ENCODE measurements at places on chromosomes 4 and X.

- DNase-seq = no peak
Measured at GRCh38 chr4:150164956-150165629, 86.8 kb downstream of the DCLK2 start.

GRCh38 chr4:137510557-137511265, 21.6 kb downstream of the PCDH18 start:
- peak; percentile 99 for DNase-seq

DNA sequence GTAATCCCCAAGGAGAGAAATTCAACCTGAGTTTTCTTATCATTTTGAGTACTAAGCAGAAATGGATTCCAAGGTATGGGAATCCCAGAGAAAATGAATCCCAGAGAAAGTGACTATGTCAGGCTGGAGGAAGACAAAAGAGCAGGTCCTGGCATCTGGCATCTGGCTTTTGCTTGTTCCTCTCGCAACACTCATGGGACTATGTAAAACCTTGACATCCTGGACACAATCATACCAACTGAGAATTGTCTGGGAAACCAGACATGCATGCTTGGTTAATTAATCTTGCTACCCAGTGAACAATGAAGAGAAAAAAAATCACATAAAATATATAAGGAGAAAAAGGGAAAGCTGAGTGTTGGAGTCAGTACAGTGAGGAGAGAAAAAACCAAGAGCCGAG, 12.9 kb downstream of the DCAF8L1 start:
- DNase-seq = no peak

DNA sequence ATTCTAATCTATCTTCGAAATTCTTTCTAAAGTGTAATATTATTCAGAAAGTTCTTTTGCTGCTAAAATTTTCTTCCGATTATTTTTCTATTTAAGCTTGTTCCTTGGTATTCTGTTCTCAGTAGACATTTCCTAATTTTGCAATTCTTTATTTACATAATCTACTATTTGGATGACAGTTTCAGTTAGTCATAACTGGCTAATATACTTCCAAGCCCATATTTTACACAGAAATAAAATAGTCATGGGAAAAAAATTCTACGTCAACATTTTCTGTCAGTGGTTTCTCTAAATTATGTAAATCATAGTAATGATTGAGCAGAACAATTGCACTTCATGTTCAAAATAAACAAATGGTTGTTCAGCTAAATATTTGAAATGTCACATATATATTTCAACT, 178.0 kb upstream of the ANKRD50 start:
- peak; percentile 55 for DNase-seq

- DNase-seq = no peak
Measured at GRCh38 chr4:87910795-87911194, 64.7 kb upstream of the SPP1 start.

DNA sequence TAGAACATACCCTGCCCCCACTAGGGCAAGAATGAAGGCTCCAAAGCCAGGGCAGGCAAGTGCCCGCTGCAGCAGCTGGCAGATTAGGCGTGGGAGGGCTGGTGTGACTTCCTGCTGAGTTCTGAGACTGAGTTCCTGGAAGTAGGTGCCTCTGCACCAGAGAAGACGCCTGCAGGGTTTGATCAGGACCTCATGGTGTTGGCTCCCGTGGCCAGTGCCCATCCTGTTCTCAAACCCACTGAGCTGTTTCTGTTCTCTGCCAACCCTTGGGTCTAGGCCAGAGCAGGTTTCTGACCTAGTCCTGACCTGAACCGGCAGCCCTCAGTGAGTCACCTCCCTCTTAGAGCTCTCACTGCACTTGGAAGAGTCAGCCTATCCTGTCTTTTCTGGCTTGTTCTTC, 220.7 kb downstream of the HS6ST2 start:
- DNase-seq = no peak

DNA sequence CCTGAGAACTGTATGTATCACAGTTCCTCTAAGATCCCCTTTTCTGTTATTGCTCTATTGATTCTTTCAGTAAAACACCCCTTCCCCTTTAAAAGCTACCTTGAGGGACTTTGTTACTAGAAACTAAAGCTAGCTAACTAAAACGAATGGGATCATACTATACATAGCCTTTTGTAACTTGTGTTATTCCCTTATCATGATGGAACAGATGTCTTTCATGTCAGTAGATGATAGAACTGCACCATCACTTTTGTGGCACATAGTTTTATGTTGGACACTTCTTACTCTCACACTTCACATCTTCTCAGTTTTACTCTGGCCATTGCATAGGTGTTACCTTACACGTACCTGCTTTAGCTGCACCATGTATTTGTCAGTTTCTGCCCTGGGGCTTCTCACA, 46.6 kb upstream of the PGRMC2 start:
- no peak for DNase-seq

GRCh38 chrX:147838465-147839131, 73.1 kb upstream of the FMR1 start:
- DNase-seq = no peak

DNA sequence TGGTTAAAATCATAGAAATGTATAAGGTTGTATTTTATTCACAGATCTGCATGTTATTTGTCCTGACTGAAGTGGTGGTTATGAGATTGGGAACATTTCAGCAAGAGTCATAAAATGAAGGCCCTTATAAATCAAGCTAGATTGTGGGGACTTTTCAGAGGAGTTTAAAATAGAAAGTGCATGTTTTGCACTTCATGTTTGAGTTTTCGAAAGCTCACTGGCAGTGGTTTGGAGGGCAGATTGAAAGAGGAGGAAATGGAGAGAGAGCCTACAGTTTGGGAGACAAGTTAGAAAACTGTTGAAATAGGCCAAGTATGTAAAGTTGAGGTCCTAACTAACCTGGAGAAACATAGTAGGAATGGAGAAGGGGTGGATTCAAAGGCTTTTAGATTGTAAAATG, 124.9 kb downstream of the KDM6A start:
- no peak for DNase-seq
